Endothelial cell of umbilical vein (primary cell): ENCODE measurements at places on chromosomes 2 and 18.

- DNase-seq: no peak
Observed at GRCh38 chr18:50126471-50126870, 68.5 kb downstream of the MYO5B start.

- DNase-seq: no peak
Observed at GRCh38 chr2:237488295-237488694, 1.2 kb downstream of the MLPH start.

DNA sequence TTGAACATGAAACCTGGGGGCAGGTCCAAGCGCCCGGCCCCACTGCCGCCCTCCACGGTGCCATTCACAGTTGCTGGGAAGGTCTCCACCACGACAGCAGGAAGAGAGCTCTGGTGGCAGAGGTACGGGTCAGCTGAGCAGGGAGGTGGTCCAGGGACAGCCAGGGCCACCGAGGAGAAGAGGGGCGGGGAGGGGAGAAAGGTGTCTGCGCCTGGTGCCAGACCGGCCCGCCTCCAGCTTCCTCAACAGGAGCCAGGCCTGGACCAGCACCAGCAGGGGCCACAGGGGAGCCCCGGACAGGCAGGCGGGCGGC is 56.2 kb downstream of the BIN1 start:
- DNase-seq: no peak

GRCh38 chr2:68744366-68744912 is 9.8 kb downstream of the ARHGAP25 start:
- no peak for DNase-seq

GRCh38 chr18:24763765-24764513 is 303.5 kb downstream of the HRH4 start:
- no peak for DNase-seq

DNA sequence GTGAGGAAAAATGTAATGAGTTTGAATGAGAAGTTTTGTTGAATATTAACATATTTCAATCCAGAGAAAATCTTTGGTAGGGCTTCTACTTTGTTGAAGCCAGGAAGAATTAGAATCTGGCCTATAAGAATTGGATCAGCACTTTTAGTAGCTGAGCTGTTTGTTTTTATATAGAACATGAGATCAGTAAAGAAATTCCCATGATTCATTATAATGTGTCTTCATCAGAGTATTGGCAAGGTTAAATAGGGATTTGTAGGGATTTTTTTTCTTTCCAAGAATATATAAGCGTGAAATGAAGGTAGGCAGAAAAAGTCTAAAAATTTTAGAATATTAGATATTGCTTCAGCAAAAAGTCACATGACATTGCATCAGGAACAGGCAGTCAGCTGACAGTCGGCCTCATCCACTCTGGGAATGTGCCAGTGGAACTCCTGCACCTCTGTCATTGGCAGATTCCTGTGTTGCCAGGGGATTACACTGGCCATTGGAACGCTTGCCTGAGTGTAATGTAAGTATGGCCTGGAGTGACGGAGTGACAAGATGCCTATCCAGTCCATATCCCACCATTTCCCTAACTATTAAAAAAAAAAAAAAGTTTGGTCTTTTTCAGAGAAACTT is 60.6 kb downstream of the SERTAD2 start:
- no peak for DNase-seq

GRCh38 chr2:236747925-236748324 is 178.3 kb downstream of the ACKR3 start:
- DNase-seq: no peak

DNA sequence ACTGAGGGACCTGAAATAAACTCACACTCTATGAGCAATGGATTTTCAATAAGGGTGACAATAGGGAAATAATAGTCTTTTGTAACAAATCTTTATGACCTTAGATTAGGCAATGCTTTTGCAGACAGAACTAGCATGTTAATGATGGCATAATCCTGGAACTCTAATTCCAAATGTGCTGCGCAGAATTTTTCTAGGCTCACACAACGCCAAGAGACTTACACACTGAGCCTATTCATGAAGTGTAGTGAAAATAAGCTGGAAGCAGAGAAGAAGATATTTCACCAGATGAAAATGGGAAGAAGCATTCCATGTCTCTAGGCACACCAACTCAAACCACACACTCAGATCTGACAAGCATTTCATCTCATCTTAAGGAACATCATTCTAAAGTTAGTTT is 178.5 kb downstream of the L3MBTL4 start:
- DNase-seq: no peak

- no peak for DNase-seq
Observed at GRCh38 chr18:75324686-75325257, 102.7 kb downstream of the SMIM21 start.

DNA sequence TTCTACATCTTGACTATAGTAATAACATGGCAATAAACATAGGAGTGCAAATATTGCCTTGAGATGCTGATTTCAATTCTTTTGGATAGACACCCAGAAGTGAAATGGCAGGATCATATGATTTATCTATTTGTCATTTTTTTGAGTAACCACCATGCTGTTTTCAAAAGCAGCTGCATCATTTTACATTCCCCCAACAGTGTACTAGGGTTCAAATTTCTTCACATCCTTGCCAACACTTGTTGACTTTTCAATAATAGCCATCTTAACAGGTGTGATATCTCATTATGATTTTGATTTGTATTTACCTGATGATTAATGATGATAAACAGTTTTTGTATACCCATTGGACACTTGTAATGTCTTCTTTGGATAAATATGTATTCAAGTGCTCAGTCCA is 90.8 kb downstream of the STRADB start:
- DNase-seq: no peak

DNA sequence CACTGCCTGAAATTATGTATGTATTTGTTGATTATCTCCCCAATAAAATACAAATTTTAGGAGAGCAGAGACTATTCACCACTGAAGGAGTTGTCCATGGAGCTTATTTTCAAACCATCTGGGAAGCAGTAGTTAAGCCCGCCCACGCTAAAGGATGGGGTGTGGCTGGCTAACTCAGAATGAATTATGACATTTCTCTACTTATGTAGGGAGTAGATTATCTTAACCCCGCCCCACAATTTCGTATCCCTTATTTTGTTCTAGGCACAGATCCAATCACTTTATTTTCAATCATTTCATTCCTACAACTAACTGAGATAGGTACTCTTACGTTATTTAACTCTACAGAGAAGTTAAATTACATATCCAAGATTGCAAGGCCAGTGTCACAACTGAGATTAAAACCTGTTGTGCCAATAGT is 1.4 kb upstream of the LAPTM4A start:
- peak; percentile 80 for DNase-seq

DNA sequence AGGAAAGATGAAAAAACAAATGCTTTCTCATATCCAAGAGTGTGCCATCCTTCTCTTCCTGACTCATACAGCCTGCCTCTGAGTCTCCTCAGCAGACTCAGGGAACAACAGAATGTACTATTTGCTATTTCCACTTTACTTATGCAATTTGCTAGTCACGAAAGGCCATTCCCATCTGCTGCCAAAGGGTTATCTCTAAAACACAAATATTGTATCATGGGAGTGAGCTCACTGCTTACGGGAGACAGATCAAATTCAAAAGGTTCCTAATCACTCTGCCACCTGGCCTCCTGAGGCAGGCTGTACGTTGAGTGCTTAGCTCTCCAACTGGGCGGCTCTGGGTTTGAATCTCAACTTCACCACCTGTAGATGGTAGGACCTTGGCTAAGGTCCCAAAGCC is 92.0 kb downstream of the GAREM1 start:
- DNase-seq: peak; percentile 7

DNA sequence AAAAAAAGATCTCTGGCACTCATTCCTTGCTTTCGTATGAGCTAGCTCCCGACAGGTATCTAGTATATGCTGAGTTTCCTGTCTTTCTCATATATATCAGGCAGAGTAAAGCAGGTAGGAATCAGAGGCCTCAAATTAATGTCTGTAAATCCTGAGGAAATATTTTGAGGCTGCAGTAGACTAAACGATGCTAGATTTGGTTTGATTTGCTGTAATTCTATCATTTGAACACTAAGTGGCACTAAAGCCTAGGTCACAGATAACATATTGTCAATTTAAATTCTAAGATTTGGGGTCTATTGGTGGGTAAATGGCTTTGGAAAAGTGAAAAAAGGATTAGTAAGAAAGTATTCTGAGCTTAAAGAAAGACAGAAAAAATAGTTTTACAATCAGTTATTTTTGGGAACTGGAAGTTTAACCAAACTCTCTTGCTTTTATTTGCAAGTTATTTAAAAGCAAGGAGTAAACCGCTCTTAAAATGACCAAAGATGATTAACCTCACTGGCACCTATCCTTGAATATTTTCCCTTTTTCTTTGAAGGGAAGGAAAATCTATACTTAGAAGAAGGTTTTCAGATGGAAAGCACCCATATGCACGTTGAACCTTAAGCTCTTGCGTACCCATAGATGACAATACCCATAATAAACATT is 37.6 kb upstream of the SLC4A10 start:
- DNase-seq: peak; percentile 42

GRCh38 chr18:36454245-36454644 is 156.7 kb downstream of the FHOD3 start:
- no peak for DNase-seq

- no peak for DNase-seq
Observed at GRCh38 chr2:185069107-185069506, 470.8 kb downstream of the ZNF804A start.

DNA sequence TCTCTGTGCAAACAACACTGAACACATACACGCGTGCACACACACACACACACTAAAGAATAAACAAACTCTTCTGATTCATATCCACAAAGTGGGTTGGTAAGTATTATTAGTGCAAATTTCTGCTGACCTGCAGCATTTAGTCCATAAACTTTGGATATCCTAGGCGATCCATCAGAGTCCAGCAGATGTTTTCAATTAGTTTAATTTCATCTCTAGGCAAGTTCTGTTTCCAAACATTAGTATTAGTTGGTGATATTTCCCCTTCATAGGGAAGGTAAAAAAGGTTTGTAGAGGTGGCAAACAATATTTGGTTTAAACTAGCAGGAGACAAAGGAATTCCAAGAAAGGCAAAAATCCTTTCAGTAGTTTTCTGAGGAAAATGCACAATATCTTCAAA is 5.7 kb downstream of the DSEL start:
- no peak for DNase-seq

DNA sequence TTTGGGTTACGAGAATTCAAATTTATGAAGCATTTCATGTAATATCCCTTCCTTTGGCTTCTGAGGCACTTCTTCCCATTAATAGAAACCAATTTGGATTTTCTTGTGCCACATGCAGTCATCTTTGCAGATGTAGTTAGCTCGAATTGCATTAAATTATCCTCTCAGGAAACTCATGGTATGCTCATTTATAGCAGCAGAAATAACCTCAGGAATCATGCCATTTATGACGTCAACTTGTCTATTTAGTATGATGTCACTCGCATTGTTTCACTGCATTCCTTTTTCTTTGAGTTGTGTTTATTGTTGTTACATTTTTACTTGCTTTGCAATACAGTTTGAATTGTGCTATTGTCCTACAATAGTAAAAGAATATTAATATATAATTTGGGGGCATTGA is 163.8 kb downstream of the RBM43 start:
- DNase-seq: no peak

GRCh38 chr18:50582500-50582899 is 22.6 kb downstream of the MAPK4 start:
- no peak for DNase-seq

DNA sequence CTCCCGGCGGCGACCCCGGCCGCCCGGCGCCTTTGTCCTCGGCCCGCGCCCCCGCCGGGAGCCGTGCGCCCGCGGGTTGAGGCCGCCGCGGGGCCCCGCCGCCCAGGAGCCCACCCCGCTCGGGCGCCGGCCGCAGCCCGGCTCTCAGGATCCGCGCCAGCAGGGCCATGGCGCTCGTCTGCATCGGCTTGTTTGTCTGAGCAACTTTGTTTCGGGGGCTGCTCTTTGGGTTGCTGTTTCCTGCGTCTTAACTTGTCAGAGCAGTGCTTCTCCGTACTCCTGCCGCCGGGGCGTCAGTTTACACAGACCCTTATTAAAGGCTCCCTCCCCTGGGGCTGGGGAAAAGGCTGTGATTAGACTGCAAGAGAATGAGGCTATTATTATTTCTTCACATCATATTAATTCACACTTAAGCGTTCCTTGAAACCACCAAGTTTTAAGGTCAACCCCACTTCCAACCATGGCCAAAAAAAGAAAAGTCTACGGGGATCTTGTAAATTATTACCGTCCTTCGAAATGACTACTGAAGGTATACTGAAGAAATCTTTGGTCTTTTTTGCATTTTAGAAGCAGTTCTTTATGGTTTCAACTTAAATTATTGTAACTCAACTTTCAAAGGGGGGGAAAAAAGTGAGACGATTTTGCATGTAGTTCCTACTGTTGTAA is at the start of gene CYP27C1:
CYP27C1 (minus strand) TSS at position 198 of the 666 bp plus-strand sequence; CDS start at position 169, 29 bp downstream.
- peak; percentile 16 for DNase-seq

DNA sequence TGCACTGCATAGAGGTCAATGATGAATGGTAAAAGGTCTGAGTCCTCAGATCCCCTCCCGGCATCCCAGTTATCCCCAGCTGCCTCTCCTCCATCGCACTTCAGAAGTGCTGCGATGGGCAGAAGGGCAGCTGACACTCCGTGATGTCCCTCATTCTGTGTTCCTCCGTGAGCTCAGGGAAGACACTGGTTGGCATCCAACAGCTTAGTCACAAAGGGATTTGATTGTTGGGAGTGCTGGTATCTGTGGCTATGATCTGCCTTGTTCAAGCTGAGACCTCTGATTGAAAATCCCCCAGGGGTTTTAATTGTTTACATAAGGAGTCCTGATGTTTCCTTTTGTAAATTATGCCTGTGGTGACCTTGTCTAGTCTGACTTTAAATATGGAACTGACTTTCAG is 19.0 kb upstream of the SAG start:
- DNase-seq: no peak

DNA sequence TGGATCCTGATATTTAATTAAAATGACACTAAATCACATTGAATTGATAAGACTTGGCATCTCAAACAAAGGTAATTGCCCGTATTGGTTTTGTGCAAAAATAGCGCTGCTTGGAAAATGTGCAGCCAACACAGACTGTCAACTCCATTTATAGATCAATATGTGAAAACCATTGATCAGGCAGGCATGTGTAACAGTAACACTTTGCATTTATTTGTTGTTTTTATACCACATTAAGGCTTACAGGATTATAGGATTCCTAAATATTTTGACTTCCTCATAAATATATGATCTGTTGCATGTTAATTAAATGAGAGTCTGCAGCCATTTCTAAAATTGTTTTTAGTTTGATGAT is 30.2 kb downstream of the ARHGAP15 start:
- DNase-seq: no peak

DNA sequence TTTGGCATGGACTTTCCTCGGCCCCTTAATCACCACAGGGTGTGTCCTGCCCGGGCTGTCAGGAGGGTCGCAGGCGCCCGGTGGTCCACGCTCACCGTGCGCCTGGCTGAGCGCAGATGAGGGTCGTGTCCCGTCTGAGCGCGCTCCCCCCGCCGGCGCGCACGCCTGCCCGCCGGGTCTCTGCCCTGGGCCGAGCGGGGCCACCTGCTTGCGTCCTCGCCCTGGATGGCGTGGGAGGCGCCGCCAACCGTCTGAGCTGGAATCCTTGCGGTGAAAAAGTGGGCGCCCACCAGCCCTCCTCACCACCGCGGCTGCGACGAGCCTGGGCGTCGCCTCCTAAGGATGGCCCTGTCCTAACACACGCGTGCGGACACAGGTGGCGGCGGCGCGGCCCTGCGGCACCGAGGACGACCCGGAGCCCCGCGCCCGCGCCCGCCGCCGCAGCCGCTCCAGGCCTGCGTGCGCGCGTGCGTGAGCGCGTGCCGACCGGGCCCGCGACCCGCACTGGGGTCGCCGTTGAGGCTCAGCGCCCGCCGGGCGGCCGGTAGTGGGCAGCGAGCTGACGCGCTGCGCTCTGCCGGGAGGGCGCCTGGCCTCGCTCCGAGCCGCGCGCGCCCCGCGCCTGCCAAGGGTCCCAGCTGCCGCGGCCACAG is 126.6 kb downstream of the ARHGEF4 start:
- no peak for DNase-seq
